ENCODE measurements at places on chromosomes 12 and 14.

GRCh38 chr12:66603461-66603860 lies 75.4 kb downstream of the GRIP1 start:
- DNase-seq = no peak

DNA sequence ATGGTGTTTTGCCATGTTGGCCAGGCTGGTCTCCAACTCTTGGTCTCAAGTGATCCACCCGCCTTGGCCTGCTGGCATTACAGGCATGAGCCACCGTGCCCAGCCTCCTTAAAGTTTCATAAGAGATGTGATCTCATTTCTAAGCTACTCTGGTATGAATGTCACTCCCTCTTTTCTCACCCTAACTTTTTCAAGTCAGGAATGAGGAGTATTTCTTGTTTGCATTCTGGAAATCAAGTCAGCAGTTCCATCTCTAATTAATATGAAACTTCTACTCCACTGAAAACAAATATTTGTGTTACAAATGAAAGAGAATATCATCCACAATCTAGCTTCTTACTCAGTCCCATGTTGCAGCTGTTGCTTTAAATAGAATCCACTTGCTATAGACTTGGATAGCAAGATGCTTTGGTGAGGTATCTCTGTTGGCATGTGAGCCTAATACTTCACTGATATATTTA lies 61.3 kb downstream of the ARF6 start:
- no peak for DNase-seq

DNA sequence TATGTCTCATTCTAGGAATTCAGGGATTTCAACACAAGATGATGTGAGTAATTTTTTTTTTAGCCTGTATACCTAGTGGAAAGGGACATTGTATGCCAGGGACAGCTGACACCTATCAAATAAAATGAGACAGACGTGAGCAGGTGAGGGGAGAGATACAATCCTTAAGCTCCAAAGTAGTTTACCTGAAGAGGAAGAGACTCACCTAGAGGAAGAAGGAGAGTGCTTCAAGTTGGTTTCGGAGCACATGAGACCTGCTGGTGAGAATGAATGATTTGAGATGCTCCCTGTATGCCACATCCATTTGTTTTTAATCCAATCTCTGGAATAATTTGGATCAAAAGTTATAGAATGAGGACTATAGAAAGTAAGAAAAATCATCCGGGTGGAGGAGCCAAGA lies 915.4 kb upstream of the FBXO33 start:
- no peak for DNase-seq

- no peak for DNase-seq
Measured at GRCh38 chr14:74611650-74612349, at the start of gene LTBP2. Gene LTBP2, minus strand, starts transcription at chr14:74612237. Its CDS starts 293 bp downstream, at chr14:74611944.

DNA sequence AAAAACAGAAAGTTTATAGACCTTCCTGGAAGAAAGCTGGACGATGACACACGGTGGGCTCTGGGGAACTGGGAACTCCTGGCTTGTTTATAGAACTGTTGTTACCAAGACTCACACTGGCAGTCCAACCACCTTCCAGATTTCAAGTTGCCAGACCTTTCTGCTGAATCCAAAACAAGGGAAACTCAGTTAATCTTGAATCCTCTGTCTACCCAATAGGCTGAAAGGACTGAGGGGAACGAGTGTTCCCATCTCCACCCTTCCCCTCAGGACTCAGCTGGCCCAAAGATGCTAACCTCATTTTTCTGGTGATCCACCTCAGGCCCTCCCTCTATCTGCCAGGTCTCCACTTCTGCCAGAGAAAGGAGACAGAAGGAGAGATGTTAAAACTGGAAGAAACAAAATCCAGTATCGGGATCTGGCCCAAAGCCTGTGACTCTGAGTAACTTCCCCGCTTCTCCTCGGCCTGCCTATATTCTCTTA lies 231.4 kb downstream of the ANO2 start:
- DNase-seq = no peak

DNA sequence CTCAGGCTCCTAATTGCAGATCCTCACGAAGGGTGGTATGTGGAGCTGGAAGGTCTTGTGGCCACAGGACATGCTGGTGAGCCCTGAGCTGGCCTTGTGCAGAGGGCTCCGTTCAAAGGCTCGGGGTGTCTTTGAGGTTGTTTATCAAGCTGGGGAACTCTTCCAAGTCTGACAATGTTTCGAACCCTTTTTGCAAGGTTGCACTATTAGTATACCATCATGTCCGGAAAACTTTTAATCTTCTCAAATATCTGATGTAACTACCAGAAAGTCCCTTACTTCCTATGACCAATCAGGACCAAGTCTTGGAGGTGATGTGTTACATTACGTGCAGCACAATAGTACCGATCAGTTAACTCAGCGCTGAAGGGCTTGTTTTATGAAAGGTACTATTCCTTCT lies 21.5 kb downstream of the UBR7 start:
- DNase-seq = no peak

DNA sequence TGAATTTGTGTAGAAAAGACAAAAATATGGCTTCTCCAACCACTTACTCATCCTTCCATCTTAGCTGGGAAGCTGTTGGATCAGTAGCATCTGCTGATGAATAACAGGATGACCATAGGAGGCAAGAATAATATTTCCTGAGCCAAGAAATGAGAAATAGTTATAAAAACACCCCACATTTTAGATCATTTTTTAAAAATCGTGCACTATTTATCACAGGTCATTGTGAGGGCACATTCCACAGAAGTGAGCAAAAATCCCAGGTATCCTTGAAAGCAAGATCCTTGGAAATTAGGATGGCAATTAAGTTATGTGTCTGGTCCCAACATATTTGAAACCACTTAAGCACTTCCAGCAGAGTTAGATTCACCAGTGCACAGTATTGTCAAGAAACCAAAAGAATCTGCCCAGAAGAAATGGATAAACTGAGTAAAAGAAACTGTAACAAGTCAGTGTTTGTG lies 8.4 kb downstream of the FAR2 start:
- DNase-seq = no peak

- no peak for DNase-seq
Measured at GRCh38 chr12:112684742-112685141, 106.8 kb upstream of the RPH3A start.

DNA sequence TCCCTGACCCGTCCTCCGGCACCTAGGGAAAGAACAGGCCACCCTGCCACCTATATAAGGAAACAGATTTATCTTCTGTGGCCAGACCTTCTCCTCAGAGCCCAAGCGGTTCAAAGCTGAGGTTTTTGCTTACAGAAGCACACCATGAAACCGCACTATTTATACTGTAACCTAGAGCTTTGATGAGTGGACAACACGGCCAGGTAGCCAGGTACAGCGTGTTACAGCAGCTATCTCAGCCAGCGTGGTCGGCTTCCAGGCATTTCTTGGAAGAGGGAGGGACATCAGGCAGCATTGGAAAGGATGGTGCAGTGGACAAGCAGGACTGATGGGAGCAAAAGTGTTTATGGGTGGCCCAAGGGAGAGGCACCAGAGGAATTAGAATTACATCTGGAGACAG lies 34.4 kb downstream of the TTC7B start:
- DNase-seq = no peak

GRCh38 chr12:31020385-31021166 lies 53.1 kb upstream of the DDX11 start:
- DNase-seq = no peak

- DNase-seq = no peak
Measured at GRCh38 chr12:28539691-28540323, 349.6 kb downstream of the CCDC91 start.

- DNase-seq = no peak
Measured at GRCh38 chr14:63014621-63015020, 30.6 kb downstream of the KCNH5 start.

DNA sequence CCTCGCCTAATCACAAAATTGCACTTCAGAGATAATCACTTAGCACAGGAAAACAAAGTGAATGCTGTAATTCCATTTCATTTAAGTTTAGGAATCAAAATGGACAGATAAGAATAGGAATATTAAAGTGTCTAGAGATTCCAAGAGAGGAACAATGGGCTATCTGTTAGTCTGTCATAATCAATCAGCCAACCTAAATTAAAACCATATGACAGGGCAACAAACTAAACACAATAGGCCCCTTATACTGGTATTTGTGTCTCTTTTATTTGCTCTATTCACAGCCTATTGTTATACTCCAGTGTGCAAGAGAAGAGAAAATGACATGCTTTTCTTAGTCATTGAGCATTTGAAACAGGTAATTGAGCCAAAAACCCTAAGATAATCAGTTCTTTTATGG lies 259.4 kb downstream of the PRKD1 start:
- DNase-seq = no peak

DNA sequence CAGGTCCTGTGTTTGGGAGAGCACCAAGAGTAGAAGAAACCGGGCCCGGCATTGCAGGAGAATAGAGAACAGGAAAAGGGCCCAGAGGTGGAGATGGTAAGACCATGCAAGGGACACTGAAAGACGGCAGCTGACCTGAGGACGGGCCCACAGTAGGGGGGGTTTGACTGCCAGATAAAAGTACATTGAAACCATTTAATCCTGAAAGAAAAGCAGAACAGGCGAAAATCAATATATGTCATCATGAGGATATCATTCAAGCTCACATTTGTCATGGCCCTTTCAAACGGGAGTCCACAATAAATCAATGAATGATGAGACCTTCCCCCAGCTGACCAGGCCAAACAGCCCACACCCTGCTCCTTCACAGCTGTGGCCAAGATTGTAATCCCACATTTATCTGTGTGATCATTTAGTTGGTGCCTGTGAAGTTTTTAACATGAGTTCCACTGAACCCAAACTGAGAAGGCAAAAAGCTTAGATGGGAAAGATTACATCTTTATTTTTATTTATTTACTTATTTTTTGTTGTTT lies 39.5 kb downstream of the E2F7 start:
- DNase-seq = no peak

- no peak for DNase-seq
Measured at GRCh38 chr12:5789469-5789968, 155.5 kb downstream of the ANO2 start.

GRCh38 chr12:131239384-131240094 lies 285.8 kb downstream of the ADGRD1 start:
- no peak for DNase-seq

- no peak for DNase-seq
Measured at GRCh38 chr12:75709503-75709902, 198.1 kb upstream of the KRR1 start.

GRCh38 chr12:103928682-103929045 lies 1.5 kb upstream of the HSP90B1 start:
- no peak for DNase-seq

DNA sequence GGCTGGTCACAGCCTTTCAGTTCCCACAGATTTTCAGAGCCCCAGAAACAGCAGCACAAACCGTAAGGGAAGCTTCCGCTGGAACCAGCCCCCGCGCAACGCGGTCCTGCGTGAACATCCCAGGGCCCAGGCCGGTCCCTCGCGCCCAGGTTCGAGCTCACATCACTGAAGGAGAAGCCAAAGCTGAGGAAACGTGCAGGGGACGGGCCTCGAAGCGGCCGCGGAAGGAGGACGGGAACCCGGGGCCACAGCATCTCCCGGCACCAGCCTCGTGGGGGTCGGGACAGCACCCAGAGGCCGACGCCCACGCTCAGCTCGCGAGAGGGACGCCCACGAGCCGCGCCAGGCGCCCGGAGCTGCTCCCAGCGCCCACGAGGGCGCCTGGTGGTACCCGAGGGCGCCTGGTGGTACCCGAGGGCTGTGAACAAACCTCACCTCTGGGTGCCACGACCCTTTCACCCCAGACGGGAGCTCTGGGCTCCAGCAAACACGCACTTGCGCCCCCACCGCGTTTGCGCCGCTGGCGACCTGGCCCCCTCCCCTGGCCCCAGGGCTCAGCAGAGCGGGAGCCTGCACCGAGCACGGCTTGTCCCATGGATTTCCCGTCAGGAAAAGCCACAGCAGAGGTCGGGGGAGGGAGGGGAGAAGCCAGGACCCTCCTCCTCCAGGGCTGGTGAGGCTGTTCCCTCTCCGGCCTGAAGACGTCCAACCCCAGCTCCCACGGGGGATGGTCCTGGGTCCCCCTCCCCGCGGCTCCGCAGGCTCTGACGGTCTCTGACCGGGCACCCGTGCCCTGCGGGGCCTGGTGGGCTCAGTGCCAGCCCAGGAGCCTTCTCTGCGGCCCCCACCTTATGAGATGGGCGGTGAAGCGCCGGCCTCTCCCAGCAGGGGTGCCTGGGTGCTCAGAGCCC lies 6.9 kb downstream of the LRCOL1 start:
- DNase-seq = peak; percentile 10

GRCh38 chr14:74627076-74627475 lies 15.0 kb upstream of the LTBP2 start:
- DNase-seq = no peak

- no peak for DNase-seq
Measured at GRCh38 chr14:87397499-87397898, 595.5 kb downstream of the GALC start.

GRCh38 chr14:55116246-55117030 lies 12.6 kb upstream of the LGALS3 start:
- DNase-seq = no peak

- no peak for DNase-seq
Measured at GRCh38 chr12:63792338-63792737, 12.6 kb downstream of the RXYLT1 start.

DNA sequence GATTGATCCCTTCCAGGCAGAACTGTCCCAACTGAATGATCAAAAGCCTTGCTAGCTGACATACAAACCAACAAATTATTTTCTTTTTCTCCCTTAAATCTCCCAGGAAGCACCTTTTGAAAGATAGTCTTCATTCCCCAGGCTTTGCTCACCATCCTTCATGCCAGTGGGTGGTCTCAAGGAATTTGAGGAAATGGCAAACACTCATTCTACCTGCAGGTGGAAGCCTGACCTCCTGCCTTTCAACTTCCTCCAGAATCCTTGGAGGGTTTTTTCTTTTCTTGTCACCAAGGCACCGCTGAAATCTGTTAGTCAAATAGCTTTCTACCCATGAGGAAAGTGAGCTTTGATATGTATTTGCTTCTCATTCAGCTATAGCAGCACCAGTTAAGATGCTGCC lies 128.5 kb downstream of the WIF1 start:
- no peak for DNase-seq

DNA sequence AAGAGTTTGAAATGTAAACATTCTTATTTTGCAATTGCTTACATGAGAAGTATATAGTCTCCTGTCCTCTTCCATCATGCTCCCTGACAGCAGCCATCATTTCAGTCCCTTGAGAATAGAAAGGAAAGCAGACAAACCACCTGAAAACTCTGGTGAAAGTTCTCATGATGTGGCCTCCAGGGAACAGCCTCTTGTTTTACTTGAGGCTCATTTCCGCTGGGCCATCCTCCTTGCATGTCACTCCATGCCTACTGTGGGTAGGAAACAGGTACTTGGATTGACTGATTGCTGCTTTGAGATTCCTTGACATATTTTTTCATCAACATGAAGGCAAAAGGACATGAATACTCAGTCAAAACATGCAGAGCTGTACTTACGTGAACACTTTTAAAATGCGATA lies 6.0 kb downstream of the SYT1 start:
- DNase-seq = no peak

DNA sequence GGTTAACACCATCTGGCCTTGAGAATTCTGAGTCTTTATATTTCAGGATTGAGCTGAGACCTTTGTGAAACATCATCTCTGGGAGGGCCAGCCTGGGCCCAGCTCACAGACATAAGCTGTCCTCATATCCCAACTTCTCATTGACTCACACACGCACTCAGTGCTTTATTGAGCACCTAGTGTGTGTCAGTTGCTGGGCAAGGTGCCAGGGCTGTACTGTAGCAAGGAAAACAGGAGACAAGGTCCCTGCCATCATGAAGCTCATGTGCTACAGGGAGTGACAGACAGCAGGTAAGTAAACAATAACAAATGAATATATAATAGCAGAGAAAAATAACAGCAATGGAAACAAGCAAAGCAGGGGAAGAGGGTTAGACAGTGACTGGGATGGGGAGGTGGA lies 30.5 kb upstream of the CCDC63 start:
- no peak for DNase-seq
